Ureter (tissue), 1 donor: ENCODE measurements at places on chromosomes 5 and 9. TPM values are rescaled to one million over a fixed set of nuclear protein-coding genes. Genes with fewer than 3 reads are reported as not detected.

Gene HOMER1
- total RNA-seq = 16.5 TPM

Gene SPATA31C1
- total RNA-seq = not detected

Gene SH2D3C
- 15.7 TPM for total RNA-seq

Gene TDRD7
- 12.9 TPM for total RNA-seq

Gene ZMAT2
- total RNA-seq = 58.5 TPM

Gene HMMR
- 0.31 TPM for total RNA-seq

Gene TRPM3
- 1.3 TPM for total RNA-seq

Gene GADD45G
- 6.2 TPM for total RNA-seq

Gene PLCXD3
- 4.5 TPM for total RNA-seq

Gene TTC39B
- 18.6 TPM for total RNA-seq

Gene GABRA1
- not detected for total RNA-seq

Gene ADAMTS12
- 1.7 TPM for total RNA-seq

Gene SCGB3A2
- not detected for total RNA-seq
